ENCODE measurements at places on chromosomes 2 and 18.

- no peak for DNase-seq
Measured at GRCh38 chr18:62486290-62486964, 36.4 kb upstream of the ZCCHC2 start.

DNA sequence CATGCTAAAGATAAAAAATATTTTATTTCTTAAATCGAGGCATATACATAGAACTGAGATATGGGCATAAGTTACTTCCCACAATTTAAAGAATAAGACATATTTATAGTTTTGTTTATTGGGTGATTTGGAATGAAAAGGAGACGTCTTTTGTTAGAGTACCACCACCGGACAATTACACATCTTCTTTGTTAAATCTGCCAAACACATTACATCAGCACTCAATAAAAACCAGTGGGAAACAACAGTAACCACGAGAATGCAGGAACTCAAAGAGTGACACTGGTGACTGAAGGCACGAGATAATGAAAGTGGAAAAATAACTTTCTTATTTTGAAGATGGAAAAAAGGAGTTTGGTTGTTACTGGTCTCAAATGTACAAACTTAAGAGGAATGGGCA, 92.6 kb upstream of the TFCP2L1 start:
- no peak for DNase-seq

DNA sequence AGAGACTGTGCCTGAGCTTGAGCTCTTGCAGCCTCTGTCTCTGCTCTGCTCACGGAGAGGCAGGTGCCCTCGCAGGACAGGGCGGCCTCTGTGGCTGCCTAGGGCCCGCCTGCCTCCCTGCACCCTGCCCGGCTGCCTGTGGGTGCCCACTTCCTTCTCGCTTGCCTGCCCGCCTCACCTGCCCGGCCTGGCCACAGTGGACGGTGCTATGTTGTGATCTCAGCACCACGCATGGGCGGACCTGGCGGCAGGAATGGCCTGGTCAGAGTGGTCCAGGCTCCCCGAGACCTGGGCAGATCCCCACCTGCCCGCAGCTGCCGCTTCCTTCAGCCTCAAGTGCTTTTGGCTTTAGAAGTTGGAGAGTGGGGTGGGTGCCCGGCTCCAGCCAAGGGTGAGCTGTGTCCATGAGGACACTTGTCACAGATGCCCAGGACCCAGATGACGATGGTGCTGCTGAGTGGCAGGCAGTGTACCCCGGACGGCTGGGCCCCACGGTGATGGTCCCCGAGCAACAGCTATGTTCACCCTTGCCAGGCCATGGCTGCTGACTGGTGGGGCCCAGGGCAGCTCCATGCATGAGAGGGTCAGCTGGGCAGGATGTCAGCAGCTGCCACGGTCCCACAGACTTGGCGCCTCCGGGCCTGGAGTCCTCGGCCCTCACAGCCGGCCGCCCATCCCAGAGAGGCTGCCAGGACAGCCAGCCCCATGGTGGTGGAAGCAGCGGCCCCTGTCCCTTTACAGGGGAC, 25.3 kb downstream of the RTP5 start:
- no peak for DNase-seq

GRCh38 chr18:78021196-78021595, 771.5 kb downstream of the GALR1 start:
- no peak for DNase-seq

DNA sequence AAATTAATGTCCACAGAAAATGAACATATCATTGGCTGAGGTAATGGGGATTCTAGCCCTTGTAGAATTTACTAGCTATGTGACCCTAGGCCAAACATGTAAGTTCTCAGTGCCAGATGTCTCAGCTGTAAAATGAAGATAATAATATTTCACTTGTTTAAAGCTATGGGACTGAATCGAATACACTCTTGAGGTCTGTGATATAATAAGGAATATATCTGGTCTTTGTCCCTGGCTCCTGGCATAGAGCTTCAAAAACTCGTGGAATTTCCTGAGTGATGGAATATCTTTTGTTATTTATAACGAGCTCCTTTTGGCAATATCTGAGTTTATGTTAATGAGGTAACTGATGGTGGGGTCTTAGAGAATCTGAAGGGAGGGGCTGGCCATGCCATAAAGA, 201.4 kb upstream of the CYP26B1 start:
- no peak for DNase-seq

- DNase-seq: no peak
Measured at GRCh38 chr18:22193466-22193865, 24.1 kb downstream of the GATA6 start.

GRCh38 chr2:110940376-110940910, 180.3 kb upstream of the BCL2L11 start:
- no peak for DNase-seq

- no peak for DNase-seq
Measured at GRCh38 chr2:110667071-110667470, 10.8 kb downstream of the BUB1 start.

DNA sequence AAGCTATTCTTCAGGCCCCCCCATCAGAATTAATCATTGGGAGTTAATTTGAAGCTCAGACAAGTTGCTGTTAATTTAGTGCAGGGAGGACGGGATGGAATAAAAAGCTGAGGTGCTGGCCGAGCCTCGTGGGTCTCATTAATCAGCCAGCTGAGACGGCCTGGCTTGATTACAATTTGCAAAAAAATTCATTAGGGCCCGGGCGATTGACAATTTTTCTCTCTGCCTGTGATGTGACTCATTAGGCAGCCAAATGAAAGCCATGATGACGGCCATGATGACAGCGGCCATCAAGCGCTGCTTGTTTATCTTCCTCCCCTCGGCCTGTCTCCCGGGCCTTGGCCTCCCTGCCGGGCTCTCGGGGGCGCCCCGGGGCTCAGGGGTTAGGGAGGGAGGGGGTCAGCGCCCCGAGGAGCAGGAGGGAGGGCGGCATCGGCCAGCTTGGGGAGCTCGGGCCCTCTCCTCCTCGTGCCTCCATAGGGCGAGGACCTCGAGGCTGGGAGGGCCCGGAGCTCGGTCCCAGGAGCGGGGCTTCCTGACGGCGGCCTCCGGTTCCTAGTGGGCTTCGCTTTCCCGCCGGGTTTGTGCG, 5.2 kb downstream of the GBX2 start:
- no peak for DNase-seq

- no peak for DNase-seq
Measured at GRCh38 chr2:212299943-212300342, 238.7 kb downstream of the ERBB4 start.

GRCh38 chr2:45224993-45225380, 215.7 kb upstream of the SIX2 start:
- no peak for DNase-seq

DNA sequence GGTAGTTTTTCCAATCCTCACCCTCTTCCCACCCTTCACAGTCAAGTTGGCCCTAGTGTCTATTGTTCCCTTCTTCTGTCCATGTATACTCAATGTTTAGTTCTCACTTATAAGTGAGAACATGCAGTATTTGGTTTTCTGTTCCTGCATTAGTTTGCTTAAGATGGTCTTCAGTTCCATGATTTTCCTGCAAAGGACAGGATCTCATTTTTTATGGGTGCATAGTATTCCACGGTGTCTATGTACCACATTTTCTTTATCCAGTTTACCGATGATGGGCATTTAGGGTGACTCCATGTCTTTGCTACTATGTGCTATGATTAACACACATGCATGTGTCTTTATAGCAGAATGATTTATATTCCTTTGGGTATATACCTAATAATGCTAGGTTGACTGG, 104.4 kb downstream of the STRN start:
- no peak for DNase-seq

GRCh38 chr2:112627060-112628040, 18.4 kb upstream of the SLC20A1 start:
- no peak for DNase-seq

GRCh38 chr2:582792-583528, 94.2 kb downstream of the TMEM18 start:
- DNase-seq: no peak

DNA sequence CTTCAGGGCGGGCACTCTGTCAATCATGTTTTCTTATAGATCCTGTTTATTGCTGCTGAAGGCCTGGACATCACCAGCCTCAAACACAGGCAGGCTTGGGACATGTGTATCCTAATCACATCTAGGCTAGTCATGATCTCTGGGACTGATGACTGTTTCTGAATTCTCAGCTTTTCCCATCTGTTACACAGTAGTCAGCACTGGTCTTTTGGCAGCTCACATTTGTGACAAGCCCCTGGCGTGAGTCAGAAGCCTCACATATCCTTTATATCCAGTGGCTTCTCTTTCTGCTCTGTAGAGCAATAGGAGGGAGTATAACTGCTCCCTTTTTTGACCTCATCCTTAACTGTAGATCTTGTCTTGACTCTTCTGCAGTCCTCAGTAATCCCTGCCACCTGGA, 4.5 kb downstream of the SEMA4F start:
- DNase-seq: no peak

GRCh38 chr2:46824611-46825010, 91.0 kb downstream of the MCFD2 start:
- DNase-seq: no peak

GRCh38 chr2:171018522-171018921, 89.5 kb downstream of the GORASP2 start:
- no peak for DNase-seq

Data from stimulated activated CD4-positive, alpha-beta T cell treated with anti-CD3 and anti-CD28 coated beads, Interleukin-12 subunit alpha, Interleukin-12 subunit beta, amount 100 ng/mL, for 24 hours (primary cell).